Hippocampal formation (tissue), 2 donors: ENCODE measurements at places on chromosomes 12 and 14.

DNA sequence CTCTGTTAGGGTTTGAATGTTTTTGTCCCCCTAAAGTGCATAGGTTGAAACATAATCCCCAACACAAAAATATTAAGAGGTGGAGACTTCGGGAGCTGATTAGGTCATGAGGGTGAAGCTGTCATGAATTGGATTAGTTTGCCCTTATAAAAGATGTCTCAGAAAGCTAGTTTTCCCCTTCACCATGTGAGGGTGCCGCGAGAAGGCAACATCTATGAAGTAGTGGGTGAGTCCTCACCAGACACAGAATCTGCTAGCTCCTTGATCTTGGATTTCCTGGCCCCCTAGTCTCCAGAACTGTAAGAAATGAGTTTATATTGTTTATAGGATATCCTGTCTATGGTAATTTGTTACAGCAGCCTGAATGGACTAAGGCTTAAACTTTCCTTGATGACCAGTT lies 301.5 kb upstream of the ATP2B1 start:
- DNase-seq = no peak

DNA sequence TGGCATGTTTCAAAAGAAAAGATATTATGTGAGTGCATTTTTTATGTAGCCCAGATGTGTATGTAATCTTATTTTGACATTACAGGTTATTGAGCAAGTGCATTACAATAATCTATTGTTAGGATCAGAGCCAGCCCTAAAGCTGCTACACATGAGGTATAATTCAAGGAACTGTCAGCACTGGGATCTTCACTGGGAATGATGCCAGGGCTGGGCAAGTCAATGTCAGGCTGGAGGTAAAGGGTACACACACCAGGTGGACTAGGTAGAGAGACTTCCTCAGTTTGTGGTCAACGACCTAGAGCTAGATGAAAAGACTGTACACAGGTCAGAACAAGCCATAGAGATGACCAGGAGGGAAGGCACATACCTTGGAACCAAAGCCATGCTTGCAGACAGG lies 15.4 kb downstream of the TRIM9 start:
- no peak for DNase-seq

- DNase-seq = no peak
Measured at GRCh38 chr14:89531661-89532335, 114.8 kb upstream of the FOXN3 start.

- DNase-seq = no peak
Measured at GRCh38 chr12:1174659-1175058, 183.6 kb downstream of the ERC1 start.

- no peak for DNase-seq
Measured at GRCh38 chr12:26786865-26787514, 46.0 kb downstream of the ITPR2 start.

DNA sequence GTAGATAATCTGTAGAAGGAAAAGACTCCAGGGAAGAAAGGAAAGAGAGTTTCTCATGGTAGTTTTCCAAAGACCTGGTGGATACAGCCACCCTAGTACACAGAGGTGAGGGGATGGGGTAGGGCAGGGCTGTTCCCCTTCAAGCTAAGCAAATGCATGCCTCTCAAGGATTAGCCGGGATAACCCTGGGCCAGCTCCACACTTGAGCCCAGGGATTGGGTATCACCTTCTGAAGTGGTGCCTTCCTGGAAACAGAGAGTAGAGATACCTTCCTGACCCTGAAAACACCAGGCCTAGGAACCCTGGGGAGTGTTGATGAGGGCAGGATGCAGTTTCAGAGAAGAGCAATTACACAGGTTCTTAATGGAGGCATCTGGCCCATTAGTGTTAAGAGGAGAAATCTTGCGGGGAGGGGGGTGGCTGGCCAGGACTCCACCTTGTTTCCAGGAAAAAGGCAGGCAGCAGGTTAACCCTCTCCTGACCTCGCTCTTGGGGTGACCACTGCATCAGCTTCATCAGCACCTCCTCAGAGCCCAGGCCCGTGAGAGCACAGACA lies 106.9 kb upstream of the TMEM233 start:
- DNase-seq = no peak

GRCh38 chr14:34501004-34501580 lies 38.4 kb downstream of the EAPP start:
- DNase-seq = no peak

DNA sequence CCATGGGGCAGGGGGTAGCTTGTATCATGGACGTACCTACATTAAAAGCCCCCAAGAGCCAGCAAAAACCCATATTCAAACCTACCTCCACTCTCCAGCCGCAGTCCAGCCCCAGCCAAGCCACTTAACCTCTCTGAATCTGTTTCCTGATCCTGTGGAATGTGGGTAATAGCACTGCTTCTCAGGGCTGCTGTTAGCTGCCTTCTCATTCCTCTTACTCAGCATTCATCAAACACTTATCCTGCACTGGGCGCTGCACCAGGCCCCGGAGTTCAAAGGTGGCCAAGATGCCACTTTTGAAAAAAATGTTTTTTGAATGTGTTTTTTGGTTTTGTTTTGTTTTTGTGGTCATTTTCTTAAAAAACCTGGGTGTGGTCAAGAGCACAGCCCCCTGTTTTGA lies 237.4 kb downstream of the CHST11 start:
- DNase-seq = no peak

DNA sequence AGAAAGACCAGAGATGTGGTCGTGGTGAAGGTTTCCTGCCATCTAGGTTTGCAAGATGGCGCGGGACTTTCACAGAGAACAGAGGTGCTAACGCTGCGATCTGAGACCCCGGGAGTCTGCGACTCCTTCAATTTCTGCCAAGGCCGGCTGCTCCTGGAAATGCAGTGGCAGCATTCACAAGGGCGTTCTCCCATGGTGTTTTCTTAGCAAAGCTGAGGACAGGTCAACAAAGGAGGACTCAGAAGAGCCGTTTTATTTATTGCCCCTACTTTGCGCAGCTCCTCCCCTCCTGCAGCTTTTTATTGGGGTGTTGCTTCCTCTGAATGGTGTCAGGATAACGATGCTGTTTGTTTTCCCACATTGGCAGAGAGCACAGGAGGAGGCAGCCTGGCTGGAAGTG lies 86.3 kb downstream of the TMEM132C start:
- DNase-seq = no peak

DNA sequence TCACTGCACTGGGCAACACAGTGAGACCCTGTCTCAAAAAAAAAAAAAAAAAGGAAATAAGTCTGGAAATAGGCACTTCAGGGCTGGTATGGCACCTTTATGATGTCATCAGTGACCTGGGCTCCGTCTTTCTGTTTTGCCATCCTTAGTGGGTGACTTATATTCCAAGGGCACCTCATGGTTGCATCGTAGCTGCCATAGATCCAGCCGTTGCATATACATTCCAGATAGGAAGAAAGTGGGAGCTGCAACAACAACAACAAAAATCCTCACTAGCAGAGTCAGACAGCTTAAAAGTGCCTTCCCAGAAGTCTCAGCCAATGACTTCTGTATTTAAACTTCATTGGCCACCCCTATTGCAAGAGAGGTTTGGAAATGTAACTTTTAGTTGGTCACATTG lies 26.4 kb downstream of the MYL2 start:
- no peak for DNase-seq

DNA sequence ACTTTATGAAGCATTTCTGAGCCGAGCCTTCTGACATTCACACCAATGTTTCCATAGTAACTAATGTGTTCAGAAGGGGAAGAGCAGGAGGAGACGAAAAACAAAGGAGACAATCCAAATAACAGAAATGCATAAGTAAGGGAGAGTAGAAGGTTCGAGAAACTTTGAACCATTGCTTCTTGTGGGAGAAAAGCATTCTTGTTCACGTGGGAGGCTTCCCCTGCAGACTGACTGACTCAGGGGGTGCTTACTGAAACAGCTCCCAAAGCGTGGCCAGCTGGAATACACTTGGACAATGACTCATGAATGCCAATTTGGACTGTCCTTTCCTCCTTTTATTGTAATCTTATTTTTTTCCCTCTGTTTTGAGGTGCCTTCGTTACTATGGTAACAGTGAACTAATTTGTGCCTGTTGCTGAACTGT lies 73.9 kb downstream of the NEDD1 start:
- DNase-seq = no peak

- DNase-seq = no peak
Measured at GRCh38 chr14:68522510-68523325, 270.1 kb downstream of the ZFP36L1 start.

GRCh38 chr14:34931206-34931605 lies 51.6 kb upstream of the SRP54 start:
- DNase-seq = no peak

GRCh38 chr12:109875572-109876131 lies 4.7 kb downstream of the GLTP start:
- no peak for DNase-seq

GRCh38 chr12:130977743-130978095 lies 24.0 kb downstream of the ADGRD1 start:
- DNase-seq = no peak

DNA sequence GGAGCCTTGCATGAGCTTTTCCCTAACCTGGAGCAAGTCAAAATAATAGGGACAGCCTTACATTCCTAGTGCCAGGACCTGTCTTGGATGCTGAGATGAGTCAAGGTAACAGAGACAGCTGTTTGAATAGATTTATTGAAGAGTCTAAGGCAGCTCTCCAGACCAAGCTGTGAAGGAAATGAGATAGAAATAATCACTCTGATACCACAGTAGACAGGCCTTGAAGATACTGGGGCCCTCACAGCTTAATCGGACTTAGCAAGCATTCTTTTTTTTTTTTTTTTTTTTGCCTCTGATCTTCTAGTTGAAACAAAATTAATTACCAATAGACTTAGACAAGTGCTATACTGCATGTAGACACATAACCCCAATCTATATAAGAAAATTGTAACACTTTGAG lies 3.1 kb upstream of the RNASE9 start:
- no peak for DNase-seq

GRCh38 chr14:22986508-22987054 lies 4.2 kb upstream of the AJUBA start:
- peak; percentile 75 for DNase-seq

DNA sequence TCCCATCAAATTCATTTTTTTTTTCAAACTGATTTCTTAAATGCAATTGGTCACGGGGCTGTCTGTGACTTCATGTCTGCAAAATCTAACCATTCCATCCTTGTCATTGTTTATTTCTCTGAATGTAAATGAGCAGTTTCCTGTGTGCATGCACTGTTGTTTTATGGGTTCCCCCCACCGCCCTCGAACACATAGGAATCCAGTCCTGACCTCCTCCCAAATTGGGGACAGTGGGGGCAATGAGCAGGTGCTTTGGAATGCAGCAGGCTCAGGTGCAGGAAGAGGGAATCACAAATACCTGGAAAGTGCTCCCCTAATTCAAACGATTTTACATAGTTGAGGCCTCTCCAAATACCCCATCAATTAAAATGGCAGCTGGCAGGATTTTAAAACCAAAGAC lies 62.6 kb upstream of the ESRRB start:
- DNase-seq = no peak

DNA sequence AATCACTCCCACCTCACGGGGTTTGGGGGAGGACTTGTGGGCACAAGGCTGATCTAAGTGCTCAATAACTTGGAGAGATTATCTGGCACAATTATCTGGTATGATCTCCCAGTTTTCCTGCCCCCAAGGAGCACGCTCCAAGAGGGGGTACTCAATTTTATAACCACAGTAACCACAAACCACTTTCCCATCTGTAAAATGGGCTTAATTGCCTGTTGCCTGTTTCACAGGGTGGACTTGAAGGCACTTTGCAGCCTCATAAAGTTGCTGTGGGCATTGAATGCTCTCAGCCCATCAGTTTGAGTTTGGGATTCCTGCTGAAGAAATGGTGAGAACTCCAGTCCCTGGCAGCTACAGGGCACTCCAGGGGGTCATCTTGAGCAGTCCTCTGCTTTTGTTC lies 4.4 kb downstream of the SLC8B1 start:
- DNase-seq = no peak

- DNase-seq = no peak
Measured at GRCh38 chr12:120220838-120221575, 20.1 kb upstream of the RPLP0 start.

- no peak for DNase-seq
Measured at GRCh38 chr12:6374786-6375160, 590 bp downstream of the SCNN1A start.

DNA sequence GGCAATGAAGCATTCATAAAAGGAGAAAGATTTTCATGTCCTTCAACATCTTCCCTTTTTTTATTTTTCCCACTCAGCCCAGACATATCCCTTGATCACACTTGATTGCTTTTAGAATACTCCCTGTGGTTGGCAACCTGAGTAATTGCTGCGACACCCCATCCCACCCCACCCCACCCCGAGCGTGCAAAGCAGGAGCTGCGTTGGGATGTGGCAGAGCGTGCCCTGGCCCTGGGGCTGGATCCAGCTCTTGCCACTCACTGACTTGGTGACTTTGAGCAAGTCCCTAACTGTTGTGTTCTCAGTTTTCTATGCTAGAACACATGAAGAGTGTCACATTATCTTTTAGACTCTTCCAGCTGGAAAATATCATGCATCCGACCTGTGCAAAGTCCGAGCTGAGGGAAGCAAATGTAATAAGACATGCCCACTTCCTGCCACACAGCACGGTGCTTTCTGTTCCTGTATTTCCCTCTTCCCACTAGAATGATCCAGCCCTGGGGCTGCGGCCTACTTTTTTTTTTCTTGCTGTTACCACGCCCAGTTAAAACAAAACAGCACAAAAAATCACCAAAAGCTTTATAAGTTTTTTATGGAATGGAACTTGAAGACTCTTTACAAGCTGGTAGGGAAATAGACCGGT lies 4.0 kb downstream of the ASCL4 start:
- no peak for DNase-seq

GRCh38 chr14:51912112-51912786 lies 51.8 kb downstream of the GNG2 start:
- no peak for DNase-seq

GRCh38 chr12:53505555-53506449 lies 1.5 kb downstream of the NPFF start:
- no peak for DNase-seq

DNA sequence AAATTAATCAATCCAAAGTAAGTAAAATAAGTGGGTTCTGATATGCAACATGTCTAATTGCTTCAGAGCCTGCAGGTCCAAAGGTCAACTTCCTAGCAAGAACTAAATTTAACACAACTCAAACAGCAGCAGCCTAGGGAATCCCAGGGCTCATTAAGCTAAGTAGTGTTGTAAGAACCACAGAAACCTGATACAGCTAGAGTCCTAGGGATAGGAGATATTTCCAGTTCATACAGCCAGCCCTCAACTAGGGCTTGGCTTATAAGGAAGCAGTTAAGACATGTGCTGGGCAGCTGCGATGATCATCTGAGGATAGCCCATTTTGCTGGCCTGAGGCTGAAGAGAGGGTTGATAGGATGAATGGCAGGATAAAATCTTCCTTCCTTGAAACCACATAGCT lies at the start of gene OR4Q3:
Gene OR4Q3 (plus strand): TSS at position 316 of the 400 bp plus-strand sequence.
- DNase-seq = no peak

DNA sequence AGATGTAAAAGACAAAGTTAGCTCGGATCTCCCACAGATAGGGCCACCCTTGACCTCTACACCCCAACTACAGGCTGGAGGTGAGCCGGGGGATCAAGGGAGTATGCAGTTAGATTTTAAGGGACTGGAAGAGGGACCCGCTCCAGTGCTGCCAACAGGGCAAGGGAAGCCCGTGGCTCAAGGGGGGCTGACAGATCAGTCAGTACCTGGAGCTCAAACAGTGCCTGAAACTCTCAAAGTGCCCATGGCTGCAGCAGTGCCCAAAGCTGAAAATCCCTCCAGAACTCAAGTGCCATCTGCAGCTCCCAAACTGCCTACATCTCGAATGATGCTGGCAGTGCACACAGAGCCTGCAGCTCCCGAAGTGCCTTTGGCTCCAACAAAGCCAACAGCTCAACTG lies 10.4 kb downstream of the NYNRIN start:
- no peak for DNase-seq
